ENCODE measurements at places on chromosomes 2 and 18.

DNA sequence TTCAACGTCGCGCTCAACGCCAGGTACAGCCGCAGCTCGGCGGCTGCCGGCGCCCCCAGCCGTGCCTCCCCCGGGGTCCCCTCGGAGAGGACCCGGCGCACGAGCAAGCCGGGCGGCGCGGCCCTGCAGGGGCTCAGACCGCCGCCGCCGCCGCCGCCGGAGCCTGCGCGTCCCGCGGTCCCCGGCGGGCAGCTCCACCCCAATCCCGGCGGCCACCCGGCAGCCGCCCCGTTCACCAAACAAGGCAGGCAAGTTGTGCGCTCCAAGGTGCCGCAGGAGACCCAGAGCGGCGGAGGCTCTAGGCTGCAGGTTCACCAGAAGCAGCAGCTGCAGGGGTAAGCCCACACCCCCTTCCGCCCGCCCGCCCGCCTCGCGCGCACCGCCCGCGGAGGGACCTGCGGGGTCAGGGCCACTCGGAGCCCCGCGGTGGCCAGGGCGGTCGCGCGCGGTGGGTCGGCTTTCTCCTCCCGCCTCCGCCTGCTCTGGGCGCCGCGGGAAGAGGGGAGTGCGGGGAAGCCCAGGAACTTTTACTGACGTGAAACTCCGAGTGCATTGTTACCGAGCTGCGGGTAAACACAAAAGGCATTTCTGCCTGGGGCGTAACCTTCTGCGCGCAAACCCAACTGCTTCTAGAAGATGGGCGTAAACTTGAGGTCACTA lies 861 bp downstream of the LTBP1 start:
- DNase-seq = peak; percentile 34

GRCh38 chr18:8685914-8686216 lies 19.5 kb upstream of the MTCL1 start:
- no peak for DNase-seq

- no peak for DNase-seq
These were observed 328.9 kb downstream of the TDRD15 start for GRCh38 chr2:21452678-21453077.

DNA sequence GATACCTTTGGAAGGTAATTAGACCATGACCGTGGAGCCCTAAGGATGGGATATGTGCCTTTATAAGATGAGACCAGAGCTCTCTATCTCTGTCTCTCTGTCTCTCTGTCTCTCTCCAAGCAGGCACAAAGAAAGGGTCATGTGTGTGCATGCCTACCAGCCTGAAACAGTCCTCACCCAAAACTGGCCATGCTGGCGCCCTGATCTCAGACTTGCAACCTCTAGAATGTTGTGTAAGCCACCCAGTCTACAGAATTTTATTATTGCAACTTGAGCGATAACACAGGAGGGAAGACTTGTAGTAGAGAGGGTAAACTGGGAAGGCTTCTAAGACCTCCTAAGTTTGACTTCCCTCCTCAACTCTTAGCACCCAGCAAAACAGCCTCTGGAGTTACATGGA lies 124.1 kb upstream of the SERTAD2 start:
- no peak for DNase-seq

- DNase-seq = no peak
These were observed 54.0 kb downstream of the EPAS1 start for GRCh38 chr2:46351098-46351749.

DNA sequence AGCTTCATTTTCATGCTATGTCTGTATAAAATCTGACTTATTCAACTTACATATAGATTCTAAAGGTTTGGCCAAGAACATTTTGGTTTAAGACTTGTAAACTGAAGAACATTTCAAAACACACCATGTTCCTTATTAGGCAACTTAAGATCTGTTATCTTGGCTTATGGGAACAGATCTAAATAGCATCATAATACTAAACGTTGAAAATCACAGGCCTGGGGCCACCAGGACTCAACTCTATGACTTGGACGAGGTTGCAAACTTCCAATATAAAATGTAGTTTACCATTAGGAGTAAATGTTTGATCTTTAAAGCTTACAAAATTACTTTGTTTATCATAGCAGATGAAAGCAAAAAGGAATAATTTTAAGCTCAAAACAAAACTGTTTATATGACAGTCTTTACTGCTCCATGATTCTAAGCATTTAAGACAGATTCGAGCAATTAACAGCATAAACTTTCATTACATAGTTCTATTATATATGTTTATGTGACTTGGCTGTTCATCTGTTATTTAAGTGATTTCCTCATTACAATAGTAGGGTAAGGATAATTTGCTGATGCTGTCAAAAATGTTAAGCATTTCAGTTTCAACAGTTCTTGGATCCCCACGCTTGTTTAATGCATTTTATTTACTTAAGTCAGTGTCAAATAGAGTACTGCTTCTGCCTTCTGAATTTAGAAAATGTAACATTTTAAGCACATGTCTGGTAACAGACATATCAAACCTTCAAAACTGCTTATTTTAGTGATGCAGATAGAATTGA lies 8.3 kb downstream of the TCF4 start:
- peak; percentile 40 for DNase-seq

- DNase-seq = no peak
These were observed 63.0 kb downstream of the NPAS2 start for GRCh38 chr2:100882645-100883613.

DNA sequence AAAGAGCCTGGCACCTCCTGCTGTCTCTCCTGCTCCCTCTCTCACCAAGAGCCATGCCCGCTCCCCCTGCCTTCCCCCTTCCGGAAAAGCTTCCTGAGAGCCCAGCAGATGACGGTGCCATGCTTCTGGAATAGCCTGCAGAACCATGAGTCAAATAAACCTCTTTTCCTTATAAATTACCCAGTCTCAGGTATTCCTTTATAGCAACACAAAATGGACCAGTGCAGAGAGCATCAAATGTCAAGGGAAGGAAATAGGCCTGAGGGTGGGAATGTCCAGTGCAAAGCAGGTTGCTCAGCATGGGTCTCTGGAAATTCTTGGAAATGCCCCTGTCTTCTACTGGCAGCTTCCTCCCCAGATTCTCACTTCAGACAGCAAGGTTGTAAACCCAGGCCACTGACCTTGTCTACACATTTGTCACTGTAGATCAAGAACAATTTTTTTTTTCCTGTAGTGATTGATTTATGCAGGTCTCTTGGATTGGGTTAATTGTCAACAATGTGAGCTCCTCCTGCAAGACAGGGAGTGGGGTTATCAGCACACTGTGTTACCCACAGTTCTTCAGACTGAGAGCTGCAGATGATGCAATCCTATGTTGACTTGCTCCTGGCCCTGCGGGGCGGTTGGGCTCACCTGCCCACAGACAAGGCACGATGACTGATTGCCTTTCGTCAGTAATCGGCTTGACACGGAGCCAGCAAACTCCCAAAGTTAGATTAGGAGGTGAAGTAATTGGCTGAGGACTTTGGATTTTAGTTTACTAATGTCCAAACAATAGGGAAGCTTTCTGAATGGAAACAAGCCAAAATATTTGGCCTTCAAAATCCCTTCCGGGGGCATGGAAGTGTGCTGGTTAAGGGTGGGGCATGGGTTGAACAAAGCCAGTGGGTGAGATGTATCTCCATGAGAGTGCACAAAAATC lies 5.4 kb upstream of the BOD1L2 start:
- DNase-seq = no peak

DNA sequence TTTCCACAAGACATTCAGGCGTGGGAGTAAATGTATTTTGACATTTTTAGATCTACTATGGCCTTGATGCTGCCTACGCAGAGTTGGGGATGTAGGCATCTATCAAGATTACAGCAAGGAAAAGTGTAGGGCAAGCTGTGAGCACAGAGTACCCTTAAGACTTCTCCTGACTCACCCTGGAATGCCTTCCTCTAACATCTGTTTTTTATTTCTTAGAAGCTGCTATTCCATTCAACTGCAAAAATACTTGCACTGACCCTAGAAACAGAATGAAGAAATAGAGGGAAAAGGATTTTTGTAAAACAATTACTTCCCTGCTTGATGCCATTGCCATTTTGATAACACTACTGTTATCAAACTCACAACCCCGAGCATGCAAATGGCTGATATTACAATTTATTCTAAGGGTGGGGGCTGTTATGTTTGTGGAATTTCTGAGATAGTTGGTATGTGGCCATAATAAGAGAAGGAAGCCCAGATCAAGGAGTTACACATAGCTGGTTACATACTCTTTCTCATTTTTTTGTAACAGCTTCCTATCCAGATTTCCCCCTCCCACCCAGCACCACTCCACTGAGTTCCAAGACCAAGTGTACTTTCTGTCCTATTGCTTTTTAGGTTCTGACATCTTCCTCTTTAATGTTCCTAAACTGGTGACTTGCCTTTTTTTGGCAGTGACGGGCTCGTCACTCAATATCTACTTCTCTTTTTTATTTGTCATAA lies 6.0 kb upstream of the ROCK1 start:
- DNase-seq = peak; percentile 88

- DNase-seq = no peak
These were observed 286.8 kb upstream of the RAB12 start for GRCh38 chr18:8322486-8322885.

- DNase-seq = no peak
These were observed 20.8 kb downstream of the EIF2AK3 start for GRCh38 chr2:88606371-88607030.

- no peak for DNase-seq
These were observed 113.8 kb upstream of the THSD7B start for GRCh38 chr2:136651456-136652010.

DNA sequence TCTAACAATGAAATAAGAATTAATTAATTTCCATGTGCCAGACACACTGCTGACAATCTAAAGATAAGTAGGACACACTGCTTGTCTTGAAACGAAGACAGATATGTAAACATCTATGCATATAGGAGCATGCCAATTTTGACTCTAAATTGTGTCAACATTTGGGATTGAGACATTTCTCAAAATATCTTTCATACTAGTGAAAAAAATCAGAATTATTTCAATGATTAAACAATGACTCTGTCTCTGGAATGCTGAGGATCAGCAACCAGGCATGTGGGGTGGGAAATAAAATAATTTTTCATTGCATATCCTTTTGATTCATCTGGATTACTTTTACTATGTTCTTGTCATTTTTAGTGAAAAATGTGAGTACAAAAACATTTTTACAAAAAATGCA lies 262.6 kb upstream of the SYT4 start:
- DNase-seq = peak; percentile 4

DNA sequence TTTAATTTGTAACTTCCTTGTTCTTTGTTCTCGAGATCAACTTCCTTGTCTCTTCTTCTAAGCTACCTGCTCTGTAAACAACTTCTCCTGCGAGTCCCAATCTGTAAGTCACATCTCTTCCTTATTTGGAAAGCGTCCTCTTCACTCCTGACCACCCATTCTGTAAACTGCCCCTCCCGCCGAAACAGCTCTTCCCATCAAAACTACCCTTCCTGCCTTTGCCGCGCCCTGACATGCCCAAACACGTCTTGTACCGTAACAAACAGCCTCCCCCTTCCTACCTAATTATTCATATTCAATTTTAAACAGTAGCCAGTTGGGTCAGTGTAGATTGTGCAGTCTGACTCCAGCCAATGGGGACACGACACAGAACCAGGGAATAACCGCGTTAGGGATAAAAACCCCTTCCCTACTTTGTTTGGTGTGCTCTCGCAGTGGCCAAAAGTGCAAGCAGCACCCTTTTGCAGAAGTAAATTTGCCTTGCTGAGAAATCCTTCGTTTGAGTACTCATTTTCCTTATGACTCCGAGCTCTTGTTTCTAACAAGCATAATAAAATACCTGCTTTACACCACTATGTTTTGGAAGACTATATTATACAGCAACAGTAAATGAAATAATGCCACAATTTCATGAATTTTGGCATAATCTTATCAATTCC lies 39.8 kb downstream of the PIAS2 start:
- no peak for DNase-seq

DNA sequence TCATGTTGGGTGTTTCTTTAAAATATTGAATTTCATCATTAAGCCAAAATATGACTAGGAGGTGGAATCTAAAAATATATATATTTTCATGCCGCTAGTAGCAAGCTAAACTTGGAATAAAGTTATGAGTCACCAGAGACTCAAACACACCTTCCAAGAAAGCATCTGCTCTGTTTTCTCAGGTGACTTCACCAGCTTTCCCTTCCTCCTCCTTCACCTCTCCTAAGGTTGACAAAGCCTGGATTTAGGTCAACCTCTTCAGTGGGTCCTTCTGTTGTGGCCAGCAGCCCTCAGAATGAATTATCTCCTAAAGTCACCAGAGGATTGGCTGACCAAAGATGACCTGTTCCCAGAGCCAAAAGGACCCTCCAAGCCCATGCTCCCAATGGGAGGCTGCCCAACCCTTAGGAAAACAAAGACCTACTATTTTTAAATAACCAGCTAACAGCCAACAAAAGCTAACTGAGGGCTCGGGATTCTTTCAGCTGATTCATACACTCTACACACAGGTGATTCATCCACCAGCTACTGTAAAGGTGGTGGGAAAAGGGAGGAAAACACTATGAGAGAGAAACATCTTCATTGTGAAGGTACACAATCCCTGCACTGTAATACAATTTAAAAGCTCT lies 113.9 kb downstream of the MYO5B start:
- DNase-seq = no peak

DNA sequence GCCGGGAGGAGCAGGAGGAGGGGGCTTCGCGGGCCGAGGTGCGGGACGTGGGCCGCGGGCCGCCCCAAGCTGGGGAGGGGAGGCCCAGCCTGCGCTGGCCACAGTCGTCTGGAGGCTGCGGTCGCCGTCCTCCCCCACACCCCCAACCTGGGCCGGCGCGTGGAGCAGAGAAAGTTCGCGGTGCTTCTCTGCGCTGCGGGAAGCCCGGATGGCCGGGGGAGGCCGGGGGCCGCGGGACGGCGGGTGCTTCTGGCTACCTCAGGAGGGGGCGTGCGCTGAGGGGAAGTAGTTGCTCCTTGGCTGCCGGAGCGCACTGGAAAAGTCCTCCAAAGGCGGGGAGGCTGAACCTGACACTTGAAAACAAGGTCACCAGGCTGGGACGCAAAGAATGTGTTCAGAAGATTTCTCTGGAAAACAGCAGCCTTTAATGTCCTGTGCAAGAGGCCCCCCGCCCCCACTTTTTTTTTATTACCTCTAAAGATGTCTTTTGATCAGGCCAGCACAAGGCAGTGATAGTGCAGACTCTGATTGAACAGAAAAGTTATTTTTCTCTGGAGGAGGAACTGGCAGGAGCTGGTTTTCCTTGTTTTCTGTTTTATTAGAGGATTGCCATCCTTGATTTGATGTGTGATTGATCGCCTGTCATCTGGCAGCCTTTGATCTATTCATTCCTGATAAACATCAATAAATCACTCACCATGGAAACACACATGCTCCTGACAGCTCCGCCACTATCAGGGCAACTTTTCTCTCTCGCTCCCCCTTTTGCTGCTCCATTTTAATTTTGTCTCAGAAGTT lies 1.6 kb downstream of the TSHZ1 start:
- DNase-seq = peak; percentile 29

DNA sequence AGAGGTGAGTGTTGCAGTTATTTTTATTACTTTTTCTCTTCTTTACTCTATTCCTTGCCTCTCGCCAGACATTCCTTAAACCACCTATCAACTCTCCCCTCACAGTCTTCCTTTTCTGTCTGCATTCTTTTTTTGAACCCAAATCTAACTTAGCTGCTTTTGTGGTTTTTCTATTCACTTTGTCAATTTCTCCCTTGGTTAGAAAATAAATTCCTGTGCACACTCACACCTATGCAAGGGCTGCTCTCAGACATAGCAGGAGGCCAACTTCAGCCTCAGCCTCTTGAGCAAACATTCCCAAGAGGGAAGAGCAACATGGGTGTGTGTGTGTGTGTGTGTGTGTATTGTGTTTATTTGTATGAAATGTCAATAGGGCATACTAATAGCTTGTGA lies 808.6 kb downstream of the RNF144A start:
- no peak for DNase-seq

GRCh38 chr2:238695538-238695937 lies 152.3 kb upstream of the TWIST2 start:
- DNase-seq = no peak

- DNase-seq = peak; percentile 21
These were observed 1.3 kb downstream of the RAB31 start for GRCh38 chr18:9709304-9709877.
